ENCODE measurements at places on chromosomes 6 and 20. TPM values are rescaled to one million over a fixed set of nuclear protein-coding genes. Genes with fewer than 3 reads are reported as not detected.

Gene SCRT2
- total RNA-seq = not detected

Gene C20orf144
- 0.20 TPM for total RNA-seq

Gene SYNGAP1
- 6.2 TPM for total RNA-seq

Gene LINC00237
- total RNA-seq = not detected
